ENCODE measurements at places on chromosomes 1 and 21. TPM values are rescaled to one million over a fixed set of nuclear protein-coding genes. Genes with fewer than 3 reads are reported as not detected.

CCDC190 gene
- not detected for polyA plus RNA-seq

DNA sequence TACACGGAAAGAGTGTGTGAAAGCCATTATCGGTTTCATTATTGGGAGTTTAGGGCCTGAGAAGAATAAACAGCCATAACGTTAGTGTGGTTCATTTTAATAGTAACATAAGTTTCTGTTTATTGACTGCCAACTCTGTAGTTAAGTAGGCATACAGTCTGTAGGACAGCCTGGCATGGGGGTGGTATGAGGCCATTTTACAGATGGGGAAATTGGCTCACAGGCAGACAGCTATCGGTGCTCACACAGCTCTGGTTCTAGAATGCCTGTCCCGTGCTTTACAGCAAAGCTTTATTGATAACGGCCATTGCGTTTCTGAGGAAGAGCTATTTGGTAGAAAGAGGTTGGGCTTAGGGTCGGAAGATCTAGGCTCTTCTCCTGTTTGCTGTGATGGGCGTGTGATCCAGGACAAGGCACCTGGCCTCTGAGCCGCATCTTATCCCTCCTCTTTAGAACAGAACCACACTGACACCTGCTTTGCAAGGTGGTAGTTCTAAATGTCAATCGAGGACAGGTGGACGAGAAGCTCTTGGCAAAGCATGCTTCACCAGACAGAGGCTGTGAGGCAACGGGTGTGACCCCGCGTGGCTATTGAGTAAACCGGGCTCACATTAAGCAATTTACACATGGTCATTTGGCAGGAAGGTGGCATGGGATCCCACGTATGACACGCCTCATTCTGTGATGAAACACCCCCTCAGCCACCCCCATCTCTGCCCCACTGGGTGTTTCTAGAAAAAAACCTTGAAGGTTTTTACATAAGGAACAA is 14.9 kb downstream of the ETS2 start:
- DNase-seq = no peak

INSRR gene
- polyA plus RNA-seq = 2.0 TPM

DNA sequence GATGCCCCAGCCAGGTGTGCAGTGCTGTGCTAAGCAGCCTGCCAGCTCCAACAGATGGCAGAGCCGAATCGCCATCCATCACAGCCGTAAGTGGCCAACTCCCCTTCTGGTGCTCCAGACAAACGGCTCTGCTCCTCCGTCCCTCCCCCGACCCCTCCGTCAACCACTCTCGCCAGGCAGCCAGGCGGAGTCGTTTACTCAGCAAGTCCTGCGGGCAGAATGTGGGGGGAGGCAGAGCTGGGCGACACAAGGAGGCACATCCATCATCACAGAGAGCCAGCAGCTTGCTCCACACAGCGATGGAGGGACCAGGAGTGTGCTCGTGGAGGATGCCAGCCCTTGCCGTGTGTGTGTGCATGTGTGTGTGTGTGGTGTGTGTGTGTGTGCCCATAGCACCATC is 206.6 kb upstream of the GRIK3 start:
- DNase-seq = no peak

DNA sequence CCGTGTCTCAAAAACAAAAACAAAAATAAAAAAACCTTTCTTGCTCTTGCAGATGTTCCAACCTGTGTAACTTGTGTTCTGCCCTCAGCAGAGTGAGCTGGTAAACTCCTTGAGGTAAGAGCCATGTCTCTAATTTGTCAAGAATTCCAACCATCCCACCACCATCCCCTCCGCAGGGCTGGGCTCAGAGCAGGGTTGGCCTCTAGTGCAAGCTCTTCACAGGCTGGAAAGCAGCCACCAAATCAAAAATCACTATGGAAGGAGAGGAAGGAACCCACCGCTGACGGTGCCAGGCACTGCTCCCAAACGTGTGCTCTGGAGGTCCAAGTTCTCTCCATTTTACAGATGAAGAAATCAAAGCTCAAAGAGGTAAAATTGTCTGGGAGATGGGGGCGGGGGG is 9.4 kb downstream of the PLEKHA6 start:
- no peak for DNase-seq
